CD8-positive, alpha-beta memory T cell (primary cell): ENCODE measurements at places on chromosomes 12 and 14. TPM values are rescaled to one million over a fixed set of nuclear protein-coding genes. Genes with fewer than 3 reads are reported as not detected.

DNA sequence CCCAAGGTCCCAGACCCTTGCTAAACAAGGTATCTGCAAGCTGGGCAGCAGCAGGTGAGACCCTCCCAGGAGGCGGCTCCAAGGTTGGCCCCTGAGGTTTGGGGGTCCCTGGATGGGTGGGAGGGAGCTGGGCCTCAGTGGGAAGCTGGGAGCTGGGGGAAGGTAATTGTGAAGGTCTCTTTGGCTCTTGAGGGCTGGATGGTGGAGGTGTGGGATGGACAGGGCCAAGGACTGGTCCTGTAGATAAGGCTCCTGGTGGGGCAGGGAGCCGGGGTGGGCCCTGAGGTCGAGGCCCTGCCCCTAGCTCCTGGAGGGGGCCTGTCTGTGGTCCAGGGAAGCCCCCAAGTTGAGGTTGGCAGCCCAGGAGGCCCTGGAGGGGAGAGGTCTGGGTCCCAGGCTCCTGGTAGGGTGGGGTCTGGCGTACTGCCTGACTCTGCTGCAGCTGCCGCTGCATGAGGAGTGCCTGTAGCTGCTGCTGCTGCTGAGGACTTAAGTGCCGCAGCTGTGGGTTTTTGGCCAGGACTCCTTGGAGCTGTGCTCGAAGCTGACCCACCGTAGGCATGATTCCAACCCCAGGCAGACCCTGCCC is 13.1 kb upstream of the PRKAG1 start:
- peaks cover 30% of the 10 kb centered on the region for H3K36me3 ChIP-seq
- H3K4me1 ChIP-seq: no peaks in the 10 kb centered on the region
- no peak for DNase-seq
- H3K27me3 ChIP-seq: no peaks in the 10 kb centered on the region

The ASCL1 gene
- not detected for total RNA-seq

The CMA1 gene
- not detected for total RNA-seq

DNA sequence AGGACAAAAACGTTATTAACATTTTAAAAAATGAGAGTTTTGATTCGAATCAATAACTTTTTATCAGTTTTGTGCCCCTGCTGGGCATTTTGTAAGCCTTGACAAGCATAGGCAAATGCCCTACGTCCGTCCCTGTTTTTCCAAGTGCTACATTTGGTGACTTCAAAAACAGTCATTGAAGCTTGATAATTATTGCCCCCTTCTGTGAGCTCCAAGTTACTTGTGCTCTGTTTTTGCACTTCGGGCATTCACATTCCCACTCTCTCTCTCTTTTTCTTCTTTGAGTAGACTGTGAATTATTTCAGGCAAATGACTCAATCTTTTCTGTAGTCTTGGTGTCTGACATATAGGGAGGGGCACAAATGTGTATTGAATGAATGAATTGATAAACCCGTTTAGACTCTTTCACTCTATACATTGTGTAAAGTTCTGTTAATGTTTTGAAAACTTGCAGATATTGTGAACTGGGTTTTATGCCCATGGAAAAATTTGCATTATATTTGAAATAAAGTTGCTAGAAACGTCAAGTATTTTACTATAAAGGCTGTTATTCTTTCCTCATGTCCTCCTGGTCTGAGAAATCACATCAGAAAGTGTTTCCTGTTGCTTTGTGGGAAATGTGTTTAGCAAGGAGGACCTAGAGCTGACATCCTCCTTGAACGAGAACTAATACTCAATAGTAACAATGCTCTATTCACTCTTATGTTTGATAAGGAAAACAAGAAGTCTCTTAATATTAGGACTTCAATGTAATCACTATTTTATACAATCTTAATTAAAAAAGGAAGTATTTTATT is 1.4 kb downstream of the APAF1 start:
- H3K4me3 ChIP-seq: peak overlapping the region; percentile 97
- no peak for DNase-seq

The CBX5 gene
- total RNA-seq: 87.8 TPM

DNA sequence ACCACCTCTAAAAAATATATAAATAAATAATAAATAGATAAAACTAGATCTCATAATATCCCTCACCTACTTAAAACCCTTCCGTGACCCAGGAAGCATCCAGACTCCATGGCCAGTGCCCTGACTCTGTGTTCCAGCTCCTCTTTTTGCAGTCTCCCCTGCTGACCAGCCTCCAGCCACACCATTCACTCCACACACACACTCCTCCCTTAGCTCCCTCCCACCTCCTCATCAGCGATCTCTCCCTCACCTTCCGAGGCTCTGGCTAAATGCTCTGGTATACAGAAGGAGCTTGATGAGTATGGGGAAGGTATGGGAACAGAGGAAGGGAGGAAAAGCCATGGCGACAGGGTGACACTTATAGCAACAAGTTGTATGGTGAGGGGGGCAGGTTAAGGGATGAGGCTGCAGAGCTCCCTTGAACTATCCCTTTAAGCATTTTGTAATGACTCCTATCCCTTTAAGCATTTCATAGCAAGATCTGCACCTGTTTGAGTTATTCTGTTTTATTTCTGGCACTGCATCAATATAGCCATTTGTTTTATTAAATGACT is 26.1 kb upstream of the EIF4B start:
- DNase-seq: no peak
- H3K27ac ChIP-seq: no peak overlapping the region
- no peak overlapping the region for H3K4me3 ChIP-seq
- H3K36me3 ChIP-seq: no peaks in the 10 kb centered on the region
- no peaks in the 10 kb centered on the region for H3K27me3 ChIP-seq

- H3K27me3 ChIP-seq: no peaks in the 10 kb centered on the region
- no peak for DNase-seq
- no peaks in the 10 kb centered on the region for H3K36me3 ChIP-seq
These were observed at the start of gene FSCB for GRCh38 chr14:44507183-44507582. TSS of gene FSCB (minus strand) at chr14:44507283. CDS start at chr14:44506987, 296 bp downstream.

DNA sequence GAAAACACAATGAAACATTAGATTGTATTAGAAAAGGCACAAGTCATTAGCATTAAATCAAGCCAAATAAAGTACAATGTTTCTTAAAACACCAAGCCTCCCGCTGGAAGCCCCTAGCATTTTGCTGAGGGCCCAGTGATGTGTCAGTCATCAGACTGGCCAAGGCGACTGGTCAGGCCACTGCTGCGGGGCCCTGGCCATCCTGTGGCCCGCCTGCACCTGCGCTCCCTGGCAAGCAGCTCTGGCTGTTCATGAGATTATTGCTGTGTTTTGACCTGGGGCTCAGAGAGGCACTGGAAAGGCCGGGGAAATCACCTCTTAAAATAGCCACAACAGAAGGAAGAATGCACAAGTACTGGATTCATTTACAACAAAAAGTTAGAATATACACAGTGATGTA is 24.2 kb upstream of the AMN start:
- no peak overlapping the region for H3K27ac ChIP-seq
- H3K27me3 ChIP-seq: no peaks in the 10 kb centered on the region
- peaks cover 17% of the 10 kb centered on the region for H3K4me1 ChIP-seq
- no peak for DNase-seq

The MYH6 gene
- total RNA-seq: 0.09 TPM

DNA sequence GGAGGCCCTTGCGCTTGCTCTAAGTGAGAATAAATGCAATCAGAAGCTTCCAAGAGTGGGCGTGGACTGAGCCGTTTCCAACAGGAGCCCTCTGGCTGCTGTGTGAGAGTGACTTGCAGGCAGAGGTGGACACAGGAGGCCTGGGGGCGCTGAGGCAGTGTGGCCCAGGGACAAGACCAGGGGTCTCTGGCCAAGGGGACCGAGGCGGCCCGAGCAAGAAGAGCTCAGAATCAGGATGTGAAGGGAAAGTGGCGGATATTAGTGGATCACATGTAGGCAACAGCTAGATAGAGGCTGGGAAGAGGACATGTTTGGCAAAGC is 8.6 kb downstream of the RIMBP2 start:
- no peaks in the 10 kb centered on the region for H3K36me3 ChIP-seq
- no peak for DNase-seq
- no peaks in the 10 kb centered on the region for H3K4me1 ChIP-seq
- no peak overlapping the region for H3K27ac ChIP-seq

DNA sequence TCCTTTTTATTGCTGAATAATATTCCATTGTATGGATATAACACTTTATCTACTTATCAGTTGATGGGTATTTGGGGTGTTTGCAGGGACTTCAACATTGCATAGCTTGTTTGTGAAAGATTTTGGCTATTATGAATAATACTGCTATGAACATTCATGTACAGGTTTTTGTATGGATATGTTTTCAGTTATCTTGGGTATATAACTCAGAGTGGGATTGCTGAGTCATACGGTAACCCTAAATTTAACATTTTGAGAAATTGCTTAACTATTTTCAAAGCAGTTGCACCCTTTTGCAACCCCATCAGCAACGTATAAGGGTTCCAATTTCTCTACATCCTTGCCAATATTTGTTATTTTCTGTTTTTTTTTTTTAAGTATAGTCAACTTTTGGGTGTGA is 27.3 kb upstream of the HELB start:
- no peaks in the 10 kb centered on the region for H3K27me3 ChIP-seq
- H3K36me3 ChIP-seq: no peaks in the 10 kb centered on the region
- H3K27ac ChIP-seq: no peak overlapping the region
- H3K4me3 ChIP-seq: no peak overlapping the region

- H3K27ac ChIP-seq: no peak overlapping the region
- H3K27me3 ChIP-seq: no peaks in the 10 kb centered on the region
- no peaks in the 10 kb centered on the region for H3K36me3 ChIP-seq
- H3K4me1 ChIP-seq: peaks cover 32% of the 10 kb centered on the region
- H3K4me3 ChIP-seq: peak overlapping the region; percentile 47
These were observed 81.2 kb downstream of the PCNX1 start for GRCh38 chr14:70988452-70988851.

The ANKRD52 gene
- total RNA-seq: 69.9 TPM

GRCh38 chr12:54526812-54527630 is 22.4 kb upstream of the PDE1B start:
- no peaks in the 10 kb centered on the region for H3K27me3 ChIP-seq
- no peaks in the 10 kb centered on the region for H3K4me1 ChIP-seq
- no peak for DNase-seq

The SCNN1A gene
- total RNA-seq: 0.93 TPM

- H3K27me3 ChIP-seq: no peaks in the 10 kb centered on the region
- no peak overlapping the region for H3K4me3 ChIP-seq
- no peak for DNase-seq
- H3K36me3 ChIP-seq: no peaks in the 10 kb centered on the region
- no peak overlapping the region for H3K27ac ChIP-seq
These were observed 417.7 kb downstream of the ATP23 start for GRCh38 chr12:58359084-58359483.

- H3K4me3 ChIP-seq: no peak overlapping the region
- H3K27ac ChIP-seq: no peak overlapping the region
- no peak for DNase-seq
These were observed 161.5 kb upstream of the FRMD6 start for GRCh38 chr14:51490205-51490604.

GRCh38 chr14:96811265-96811664 is 14.1 kb downstream of the VRK1 start:
- H3K4me1 ChIP-seq: peaks cover 17% of the 10 kb centered on the region
- no peaks in the 10 kb centered on the region for H3K36me3 ChIP-seq
- no peak for DNase-seq
- H3K27ac ChIP-seq: no peak overlapping the region

DNA sequence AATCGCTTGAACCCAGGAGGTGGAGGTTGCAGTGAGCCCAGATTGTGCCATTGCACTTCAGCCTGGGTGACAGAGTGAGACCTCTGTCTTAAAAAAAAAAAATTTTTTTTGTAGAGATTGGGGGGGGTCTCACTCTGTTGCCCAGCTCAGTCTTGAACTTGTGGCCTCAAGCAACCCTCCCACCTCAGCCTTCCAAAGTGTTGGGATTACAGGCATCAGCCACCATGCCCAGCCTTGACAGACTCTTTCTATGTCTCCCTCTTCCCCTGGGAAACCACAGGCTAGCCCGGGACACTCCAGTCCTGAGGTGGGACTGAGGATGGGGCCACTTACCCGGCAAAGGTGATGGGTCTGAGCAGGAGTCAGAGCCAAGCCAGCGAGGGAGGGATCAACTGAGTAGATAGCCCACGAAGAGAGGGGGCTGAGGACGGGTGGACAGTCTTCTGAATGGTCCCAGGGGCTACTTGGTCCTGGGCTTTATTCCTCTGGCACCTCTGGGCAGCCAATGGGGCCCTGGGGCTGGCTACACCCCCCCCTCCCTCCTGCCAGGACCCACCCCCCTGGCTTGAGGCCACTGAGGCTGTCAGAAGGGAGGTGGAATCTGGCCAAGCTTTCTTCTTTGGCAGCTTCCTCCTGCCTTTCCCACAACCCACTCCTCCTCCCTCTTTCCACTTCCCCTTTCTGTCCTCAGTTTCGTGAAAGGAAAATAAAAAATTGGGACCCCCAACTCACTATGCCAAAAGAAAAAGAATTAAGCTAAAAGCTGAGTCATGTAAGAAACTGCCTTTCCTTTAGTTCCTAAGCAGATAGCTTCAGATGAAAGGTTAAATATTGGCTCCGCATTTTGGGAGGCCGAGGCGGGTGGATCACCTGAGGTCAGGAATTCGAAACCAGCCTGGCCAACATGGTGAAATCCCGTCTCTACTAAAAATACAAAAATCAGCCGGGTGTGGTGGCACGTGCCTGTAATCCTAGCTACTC is at the start of gene SDS:
TSS of gene SDS (minus strand) at position 453 of the 981 bp plus-strand sequence. CDS start 4,179 bp downstream, outside the sequence.
- no peaks in the 10 kb centered on the region for H3K4me1 ChIP-seq
- no peak for DNase-seq
- no peak within 1 kb of the TSS for H3K27ac ChIP-seq
- no peaks in the 10 kb centered on the region for H3K36me3 ChIP-seq
- no peak within 1 kb of the TSS for H3K4me3 ChIP-seq

The TAMALIN gene
- total RNA-seq: 7.3 TPM

The RTL1 gene
- total RNA-seq: not detected

DNA sequence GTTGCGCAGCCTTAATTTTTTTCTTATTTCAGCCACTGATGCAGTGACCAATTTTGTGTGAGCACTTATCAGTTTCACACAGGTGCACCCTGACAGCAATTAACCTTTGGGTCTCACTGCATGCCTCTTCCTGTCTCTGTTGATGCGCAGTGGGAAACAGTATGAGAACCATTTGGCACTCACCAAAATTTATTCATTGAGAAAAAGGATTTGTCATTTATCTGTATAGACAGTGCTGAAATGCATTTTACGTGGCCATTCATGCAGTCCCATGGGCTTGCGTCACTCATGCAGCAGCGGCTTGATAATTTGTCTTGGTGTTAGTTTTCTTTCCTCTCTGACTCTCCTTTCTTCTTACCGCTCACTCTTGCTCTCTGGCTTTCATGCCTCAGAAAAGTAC is 157.5 kb downstream of the C12orf75 start:
- no peaks in the 10 kb centered on the region for H3K27me3 ChIP-seq
- no peaks in the 10 kb centered on the region for H3K4me1 ChIP-seq
- no peak overlapping the region for H3K4me3 ChIP-seq
- H3K36me3 ChIP-seq: no peaks in the 10 kb centered on the region

GRCh38 chr12:113127791-113128199 is 7.8 kb downstream of the RASAL1 start:
- no peak overlapping the region for H3K27ac ChIP-seq
- no peaks in the 10 kb centered on the region for H3K4me1 ChIP-seq
- H3K4me3 ChIP-seq: no peak overlapping the region
- H3K27me3 ChIP-seq: no peaks in the 10 kb centered on the region
